Right kidney (tissue), 9 donors: ENCODE measurements at places on chromosomes 16 and 17.

DNA sequence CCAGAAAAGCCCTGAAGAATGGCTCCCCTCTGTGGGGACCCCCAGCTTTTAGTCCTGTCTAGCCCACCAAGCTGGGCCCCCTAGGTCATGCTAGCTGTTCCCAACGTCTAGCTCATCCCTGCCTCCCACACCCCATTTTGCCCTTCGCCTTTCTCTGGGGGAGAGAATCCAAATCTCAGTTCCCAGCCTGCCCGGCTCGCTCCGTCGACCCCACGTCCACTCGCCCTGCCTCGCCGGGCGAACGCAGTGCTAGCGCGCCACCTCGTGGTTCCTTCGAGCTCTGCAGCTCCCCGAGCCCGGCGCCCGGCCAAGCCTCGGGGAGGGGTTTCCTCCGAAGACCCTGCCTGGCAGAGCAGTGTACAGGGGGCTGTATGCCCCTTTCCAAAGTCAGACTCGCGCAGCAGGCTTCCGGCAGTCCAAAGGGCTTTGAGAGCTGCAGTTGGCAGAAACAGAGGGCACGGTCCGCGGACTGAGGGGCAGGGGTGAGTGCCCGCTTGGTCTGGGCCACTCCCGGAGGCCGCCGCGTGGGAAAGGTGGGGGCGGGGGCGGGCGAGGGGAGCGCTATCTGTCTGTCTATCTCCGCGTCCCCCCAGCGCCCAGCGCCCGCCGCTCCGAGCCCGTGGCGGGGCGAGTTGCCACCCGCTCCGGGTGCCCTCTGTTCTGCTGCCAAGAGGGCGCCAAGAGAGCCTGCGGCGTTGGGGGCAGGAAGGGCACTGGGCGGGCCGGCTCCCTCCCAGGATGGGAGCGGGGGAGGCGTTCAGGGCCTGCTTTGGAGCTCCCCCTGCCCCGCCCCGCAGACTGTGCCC, 1.7 kb upstream of the DLX3 start:
- DNase-seq, result peak; percentile 81

GRCh38 chr16:89909777-89910716, 8.6 kb upstream of the MC1R start:
- no peak for DNase-seq

DNA sequence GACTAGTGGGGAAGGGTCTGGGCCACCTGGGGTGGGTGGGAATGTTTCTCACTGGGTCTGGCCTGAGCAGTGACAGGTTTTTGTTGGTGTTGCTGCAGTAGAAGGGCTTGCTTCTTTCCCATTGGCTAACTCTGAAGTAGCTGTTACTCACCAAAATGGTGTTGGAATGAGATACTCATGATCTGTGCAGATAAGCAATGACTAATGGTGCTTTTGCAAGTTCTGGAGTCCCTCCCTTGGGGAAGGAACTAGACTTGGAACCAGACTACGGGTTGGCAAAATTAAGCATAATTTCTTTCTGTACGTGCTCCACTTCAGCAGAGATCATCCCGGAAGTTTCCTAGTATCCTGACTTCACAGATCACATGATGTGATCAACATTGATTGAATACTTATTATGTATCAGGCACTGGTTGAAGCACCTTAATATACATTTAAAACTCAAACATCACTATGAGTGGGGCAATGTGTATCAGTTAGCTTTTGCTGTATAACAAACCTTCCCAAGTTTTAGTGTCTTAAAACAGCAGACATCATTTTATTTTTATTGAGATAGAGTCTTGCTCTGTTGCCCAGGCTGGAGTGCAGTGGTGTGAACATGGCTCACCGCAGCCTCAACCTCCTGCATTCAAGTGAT, 30.1 kb downstream of the CHP2 start:
- DNase-seq, result no peak

DNA sequence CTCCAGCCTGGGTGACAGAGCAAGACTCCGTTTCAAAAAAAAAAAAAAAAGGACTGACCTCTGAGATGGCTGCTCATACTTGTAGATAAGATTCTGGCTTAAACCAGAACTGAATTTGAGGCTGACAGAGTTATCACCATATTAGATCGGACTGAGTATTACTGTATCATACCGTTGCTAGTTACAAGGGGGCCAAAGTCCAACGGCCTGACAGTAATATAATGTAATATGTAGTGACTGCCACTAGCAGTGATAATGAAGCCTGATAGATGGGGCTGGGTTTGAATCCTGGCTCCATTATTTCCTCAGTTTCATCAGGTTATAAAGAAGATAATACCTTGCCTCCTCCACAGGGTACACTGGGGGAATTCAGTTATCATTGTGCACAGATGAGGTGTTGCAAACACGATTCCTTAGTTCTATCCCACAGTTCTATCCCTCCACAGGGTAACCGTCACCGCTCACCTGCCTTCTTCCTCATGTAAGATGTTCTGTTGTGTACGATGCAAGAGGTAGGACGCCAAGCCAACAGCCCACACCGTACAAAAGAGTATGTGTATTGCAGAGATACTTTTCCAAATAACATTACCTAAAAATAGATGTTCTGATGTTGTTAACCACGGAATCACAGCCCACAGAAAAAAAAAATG, 5.2 kb downstream of the TMEM220 start:
- DNase-seq, result no peak

GRCh38 chr16:66152823-66153393, 213.6 kb upstream of the CDH5 start:
- no peak for DNase-seq

DNA sequence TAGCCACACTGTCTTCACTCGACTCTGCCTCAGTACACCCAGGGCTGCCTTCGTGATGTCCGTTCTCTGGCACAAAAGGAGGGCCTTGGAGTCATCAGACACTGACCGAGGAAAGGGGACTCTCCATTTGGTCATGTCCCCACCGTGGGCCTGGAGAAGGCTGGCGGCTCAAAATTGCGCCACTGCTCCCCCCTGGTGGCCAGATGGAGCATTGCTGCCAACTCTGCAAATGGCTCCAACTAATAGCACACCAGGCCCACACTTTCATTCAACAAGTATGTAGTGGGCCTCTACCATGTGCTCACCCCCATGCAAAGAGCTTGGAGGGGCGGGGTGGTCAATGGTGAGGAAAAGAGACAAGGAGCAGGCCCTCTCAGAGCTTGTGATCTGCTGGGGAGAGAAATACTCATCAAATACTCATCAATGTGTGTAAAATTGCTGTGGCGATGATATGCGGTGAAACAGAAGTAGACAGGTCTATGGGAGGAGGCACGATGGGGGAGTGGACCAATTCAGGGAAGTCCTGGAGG, 5.2 kb upstream of the GRIN2C start:
- DNase-seq, result peak; percentile 67

DNA sequence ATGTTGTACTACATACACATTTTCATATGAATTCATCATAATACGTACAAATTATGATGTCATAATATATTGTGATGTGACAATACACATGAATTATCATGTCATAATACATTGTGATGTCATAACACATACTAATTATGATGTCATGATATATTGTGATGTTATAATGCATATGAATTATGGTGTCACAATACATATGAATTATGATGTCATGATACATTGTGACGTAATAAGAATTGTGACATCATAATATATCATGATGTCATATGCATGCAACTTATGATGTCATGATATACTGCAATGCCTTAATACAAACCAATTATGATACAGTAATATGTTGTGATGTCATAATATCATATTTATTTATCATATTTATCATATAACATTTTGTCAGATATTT, 2074.3 kb downstream of the TP53TG3F start:
- DNase-seq, result no peak

GRCh38 chr17:6098050-6098822, 28.1 kb downstream of the WSCD1 start:
- DNase-seq, result no peak

GRCh38 chr17:53792997-53793396, 29.7 kb upstream of the KIF2B start:
- no peak for DNase-seq

DNA sequence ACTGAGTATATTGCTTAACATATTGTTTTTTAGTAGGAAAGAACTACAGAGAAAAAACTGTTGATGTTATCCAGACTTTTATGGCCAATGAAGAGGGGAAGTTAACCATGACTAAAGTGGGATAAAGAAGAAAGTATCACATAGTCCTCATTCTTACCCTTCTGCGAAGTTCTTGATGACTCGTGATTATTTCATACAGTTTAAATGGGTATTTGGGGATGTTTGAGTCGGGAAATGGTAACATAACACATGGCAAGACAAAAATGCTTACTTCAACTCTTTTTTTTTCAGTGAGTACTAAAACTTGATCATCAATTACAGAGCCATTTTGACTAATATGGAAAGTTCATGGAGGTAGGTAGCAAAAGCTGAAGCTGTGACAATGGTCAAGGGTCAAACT, 4.9 kb downstream of the POLG2 start:
- no peak for DNase-seq

GRCh38 chr16:27500801-27501200, 48.9 kb downstream of the GTF3C1 start:
- DNase-seq, result no peak

DNA sequence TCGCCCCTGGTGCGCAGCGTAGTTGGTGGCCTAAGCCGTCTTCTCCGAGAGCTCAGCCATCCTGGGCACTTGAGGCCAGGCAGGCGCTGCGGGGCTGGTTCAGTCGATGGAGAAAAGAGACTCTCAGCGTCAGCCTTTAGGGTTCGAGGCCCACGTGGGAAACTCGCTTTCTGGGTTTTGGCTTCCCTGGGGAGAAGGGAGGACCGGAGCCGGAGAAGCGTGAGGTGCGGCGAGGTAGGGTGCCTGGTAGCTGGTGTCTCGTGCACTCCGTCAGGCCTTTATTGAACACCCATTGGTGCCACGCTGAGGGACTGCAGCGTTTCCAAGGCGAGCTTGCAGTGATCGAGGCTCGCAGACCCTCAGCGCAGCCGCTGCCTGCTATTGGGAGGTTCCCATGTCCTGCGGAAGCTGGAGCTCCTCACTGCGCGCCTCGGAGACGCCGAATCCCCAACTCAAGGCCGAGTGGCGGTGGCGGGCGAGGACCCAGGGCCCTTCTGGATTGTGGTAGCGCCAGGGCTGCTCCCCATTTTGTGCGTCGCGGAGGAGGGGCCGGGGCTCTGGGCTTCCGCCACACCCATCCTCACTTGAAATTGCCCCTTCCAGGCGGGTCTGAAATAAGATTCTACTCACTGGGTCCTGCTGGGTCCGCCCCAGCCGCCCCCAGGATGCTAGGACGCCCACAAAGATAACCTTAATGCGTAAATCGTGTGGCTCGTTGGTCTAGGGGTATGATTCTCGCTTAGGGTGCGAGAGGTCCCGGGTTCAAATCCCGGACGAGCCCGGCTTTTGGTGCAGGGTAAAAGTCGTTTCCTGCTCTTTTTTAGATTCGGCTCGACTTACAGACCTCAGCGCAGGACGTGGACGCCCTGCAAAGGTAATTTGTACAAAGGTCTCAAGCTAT, 1.2 kb downstream of the OR1F1 start:
- DNase-seq, result peak; percentile 61

GRCh38 chr16:68790130-68790761, 53.1 kb upstream of the TANGO6 start:
- DNase-seq, result peak; percentile 7

DNA sequence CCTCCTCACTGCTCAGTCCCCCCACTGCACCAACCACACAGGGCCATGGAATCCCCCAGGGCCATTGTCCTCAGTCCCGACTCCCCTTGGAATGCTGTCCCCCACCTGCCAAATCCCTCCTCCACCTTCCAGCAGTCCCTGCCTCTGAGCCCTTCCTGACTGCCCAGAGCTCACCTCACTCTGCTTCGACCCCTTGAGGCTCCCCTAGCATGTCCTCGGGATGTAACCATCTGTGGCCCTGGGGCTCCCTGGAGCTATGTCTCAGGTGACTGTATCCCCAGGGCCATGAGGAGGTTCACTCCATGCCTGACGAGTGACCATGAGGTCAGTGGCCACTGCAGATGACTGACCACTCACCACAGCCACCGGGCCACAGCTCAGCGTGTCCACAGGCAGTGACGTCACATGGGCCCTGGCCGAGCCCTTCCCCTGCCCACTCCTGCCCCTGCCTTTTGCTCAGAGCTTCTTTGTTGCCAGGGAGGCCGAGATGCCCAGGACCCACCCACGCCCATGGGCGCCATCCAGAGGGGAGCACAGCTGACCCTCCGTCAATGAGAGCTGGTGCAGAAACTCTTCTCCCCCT, 7.7 kb upstream of the PIEZO1 start:
- DNase-seq, result no peak

- no peak for DNase-seq
Measured at GRCh38 chr16:4215106-4215505, 26.8 kb downstream of the SRL start.

DNA sequence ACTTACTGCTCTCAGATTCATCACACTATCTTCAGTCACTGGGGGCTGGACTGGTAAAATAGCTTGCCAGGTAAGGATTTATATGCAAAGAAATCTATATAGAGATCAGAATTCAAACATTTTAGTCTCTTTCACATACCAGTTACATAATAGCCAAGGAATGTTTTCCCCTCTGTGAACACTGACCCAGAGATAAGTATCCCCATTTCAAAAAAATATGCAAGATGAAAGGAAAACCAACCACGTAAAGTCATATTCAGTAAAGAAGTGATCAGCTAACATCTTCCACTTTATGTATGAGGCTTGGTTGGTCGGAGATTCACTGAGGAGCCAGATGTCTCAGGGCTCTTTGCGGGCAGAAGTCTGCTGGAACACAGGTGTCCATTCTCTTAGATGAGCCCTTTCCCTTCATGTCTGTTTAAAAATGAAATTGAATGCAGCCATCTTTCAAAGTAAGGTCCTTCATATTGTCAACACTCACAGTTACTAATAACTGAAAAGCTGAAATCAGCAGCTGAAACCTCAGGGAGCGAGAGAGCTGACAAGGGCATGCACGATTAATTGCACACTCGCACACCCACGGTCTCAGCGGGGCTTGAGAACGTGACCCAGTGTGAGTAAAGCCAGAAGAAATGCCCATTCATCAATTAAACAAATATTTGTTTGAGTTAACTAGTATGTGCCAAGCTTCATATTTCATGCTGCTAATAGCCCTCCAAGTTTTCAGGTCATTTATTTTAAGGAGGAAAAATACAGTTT, 161.2 kb downstream of the MRTFB start:
- peak; percentile 32 for DNase-seq

DNA sequence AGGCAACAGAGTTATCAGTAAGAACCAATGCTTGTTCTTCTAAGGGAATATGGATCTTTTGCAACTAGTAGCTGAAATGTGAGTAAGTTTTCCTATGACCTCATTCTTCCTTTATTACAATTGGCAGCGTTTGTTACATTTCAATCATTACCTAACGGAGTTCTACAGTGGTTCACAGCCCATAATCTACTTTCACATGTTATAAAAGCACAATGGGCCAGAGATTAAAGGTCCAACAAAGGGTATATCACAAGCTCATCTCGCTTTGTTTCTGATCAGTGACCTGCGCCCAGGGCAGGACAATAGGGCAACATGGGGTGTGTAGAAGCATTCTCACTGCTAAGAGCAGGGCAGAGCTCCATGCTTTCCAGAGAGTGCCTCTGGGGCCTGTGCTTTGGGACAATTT, 279.9 kb upstream of the DYNLRB2 start:
- no peak for DNase-seq

GRCh38 chr17:80704381-80704819, 159.8 kb downstream of the RPTOR start:
- no peak for DNase-seq
